ENCODE measurements at places on chromosomes 12 and 14.

DNA sequence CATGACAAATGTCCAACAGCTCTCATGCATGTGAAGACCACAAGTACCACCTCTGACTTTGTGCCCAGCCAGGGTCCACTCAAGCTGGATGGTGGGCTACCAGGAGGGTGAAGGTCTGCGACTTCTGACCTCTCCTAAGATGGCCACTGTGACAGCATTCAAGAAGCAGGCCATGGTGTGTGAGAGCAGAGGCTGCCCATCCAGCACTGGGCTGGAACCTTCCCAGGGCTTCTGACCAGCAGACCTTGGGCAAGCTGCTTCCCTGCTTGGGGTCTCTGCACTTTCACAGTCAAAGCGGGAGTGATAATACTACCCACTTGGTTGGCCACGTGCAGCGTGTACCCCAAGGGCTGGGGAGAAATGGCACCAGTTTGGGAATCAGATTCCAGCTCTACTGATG lies 10.4 kb downstream of the MMAB start:
- DNase-seq = no peak

DNA sequence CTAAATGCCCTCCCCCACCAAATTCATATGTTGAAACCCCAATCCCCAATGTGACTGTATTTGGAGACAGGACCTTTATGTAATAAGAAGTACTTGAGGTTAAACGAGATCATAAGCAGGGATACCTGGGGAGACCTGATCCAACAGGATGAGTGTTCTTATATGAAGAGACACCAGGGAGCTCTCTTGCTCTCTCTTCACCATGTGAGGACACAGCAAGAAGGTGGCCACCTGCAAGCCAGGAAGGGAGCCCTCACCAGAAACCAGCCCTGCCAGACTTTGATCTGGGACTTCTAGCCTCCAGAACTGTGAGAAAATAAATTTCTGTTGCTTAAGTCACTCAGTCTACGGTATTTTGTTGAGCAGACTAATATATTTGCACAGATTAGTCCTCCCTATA lies 113.6 kb downstream of the NUAK1 start:
- DNase-seq = no peak

- DNase-seq = no peak
Observed at GRCh38 chr12:59075968-59076490, 155.7 kb upstream of the LRIG3 start.

GRCh38 chr12:8556531-8557097 lies 15.9 kb upstream of the CLEC4E start:
- DNase-seq = no peak

DNA sequence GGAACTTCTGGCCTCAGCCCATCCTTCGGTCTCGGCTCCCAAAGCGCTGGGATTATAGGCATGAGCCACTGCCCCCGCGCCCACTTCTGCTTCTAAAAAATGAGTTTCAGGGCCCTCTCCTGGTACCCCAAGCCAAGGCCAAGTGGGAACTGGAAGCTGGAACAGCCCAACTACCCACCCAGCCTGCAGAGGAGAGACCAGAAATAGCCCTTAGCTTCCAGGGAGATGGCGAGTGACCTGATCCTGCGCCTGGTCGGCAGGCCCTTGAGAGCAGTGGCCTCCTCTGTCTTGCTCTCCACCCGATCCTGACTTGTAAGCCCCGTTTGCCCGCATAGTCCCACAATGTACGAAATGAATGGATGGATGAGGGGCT lies 31.2 kb upstream of the PLEKHG6 start:
- no peak for DNase-seq

- DNase-seq = no peak
Observed at GRCh38 chr12:72270246-72270645, 1.9 kb upstream of the TRHDE start.

DNA sequence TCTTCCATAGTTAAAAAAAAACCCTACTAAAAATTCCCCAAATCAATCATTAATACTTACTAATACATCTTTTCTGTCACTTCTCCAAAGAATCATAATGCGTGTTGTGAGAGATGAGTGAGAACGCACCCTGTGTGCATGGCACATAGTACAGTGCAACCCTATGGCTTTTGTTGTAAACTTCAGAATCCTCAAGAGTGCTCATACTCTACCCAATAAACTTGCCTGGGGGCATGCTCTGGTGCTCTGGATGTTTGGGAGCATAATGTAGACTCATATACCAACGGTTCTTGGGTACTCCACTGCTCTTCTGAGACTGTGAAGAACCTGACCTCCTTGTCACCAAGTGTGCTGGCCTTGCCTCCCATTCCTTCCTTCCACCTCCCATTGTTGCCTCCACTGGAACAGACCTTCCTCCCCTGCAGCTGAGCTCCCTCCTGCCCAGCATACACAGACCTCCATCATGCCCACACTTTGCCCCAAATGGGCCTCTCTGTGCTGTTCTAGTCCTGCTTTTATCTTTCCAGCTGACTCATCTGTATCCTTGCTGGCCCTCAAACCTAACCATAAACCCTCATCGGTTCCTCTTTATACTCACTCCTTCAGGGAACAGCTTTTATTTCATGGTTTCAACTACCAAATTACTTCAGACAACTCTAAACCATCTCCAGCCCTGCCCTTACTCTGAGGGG lies 8.9 kb downstream of the DCP1B start:
- no peak for DNase-seq

DNA sequence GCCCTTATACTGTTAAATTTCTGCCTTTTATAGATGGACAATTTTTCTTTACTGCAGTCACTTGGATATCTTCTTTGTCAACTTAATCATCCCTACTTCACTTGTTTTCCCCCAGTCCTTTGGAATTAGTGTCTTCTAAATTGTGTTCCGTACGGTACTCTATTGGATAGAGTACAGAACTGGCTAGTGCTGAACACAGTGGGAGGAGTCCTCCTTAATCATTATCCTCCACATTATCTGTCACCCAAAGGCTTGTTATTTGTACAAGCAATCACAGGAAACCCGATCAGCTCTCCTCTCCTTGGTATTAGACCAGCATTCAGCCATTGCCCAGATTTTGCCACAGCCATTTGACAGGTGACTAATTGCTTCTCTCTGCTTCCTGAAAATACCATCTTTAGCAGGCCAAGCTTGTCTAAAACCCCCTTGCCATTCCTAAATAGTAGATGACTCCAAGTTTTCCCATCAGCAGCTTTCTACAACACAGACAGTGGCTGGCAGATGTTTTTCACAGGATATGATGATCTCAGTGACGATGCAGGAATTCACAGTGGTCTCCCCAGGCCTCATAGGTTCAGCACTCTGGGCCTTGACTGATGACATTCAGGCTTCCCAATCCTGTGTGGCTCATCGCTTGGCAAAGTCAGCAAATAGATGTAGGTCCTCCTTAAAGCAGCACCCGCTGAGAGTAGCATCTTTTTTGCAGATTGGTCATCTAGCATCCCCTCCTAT lies 216.0 kb upstream of the RGS6 start:
- no peak for DNase-seq

DNA sequence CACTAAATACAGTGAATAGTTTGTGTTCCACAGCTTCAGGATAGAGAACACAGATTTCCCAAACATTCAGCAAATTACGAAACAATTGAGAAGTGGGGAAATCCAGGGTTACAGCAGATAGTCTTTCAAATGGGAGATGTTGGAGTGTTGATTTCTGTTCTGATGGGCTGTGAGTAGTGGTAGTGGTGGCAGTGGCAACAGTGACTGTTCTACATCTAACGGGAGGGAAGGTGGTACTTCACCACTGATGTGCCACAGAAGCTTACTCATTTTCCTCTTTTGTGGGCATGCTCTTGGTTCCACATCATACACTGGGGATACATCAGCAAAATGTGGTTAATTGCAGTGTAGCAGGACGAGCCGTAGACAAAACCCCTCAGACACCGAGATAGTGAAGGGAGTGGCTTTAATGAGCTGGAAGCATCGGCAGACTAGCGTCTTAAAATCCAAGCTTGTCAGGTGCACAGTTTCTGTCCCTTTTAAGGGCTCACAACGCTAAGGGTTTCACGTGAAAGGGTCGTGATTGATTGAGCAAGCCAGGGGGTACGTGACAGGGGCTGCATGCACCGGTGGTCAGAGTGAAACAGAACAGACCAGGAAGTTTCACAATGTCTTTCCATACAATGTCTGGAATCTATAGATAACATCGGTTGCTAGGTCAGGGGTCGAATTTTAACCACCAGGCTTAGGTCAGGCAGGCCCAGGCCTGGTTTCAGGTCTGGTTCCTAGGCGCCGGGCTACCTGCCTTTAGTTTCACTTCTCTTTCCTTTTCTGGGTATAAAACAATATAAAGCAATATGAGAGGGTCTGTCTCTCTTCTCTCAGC lies 330.6 kb upstream of the FBXO33 start:
- peak; percentile 6 for DNase-seq

GRCh38 chr14:23041729-23042128 lies 283 bp upstream of the PSMB11 start:
- no peak for DNase-seq

- DNase-seq = no peak
Observed at GRCh38 chr12:26044007-26044394, 80.8 kb downstream of the BHLHE41 start.

GRCh38 chr12:96132819-96133218 lies 61.4 kb upstream of the ELK3 start:
- DNase-seq = no peak

DNA sequence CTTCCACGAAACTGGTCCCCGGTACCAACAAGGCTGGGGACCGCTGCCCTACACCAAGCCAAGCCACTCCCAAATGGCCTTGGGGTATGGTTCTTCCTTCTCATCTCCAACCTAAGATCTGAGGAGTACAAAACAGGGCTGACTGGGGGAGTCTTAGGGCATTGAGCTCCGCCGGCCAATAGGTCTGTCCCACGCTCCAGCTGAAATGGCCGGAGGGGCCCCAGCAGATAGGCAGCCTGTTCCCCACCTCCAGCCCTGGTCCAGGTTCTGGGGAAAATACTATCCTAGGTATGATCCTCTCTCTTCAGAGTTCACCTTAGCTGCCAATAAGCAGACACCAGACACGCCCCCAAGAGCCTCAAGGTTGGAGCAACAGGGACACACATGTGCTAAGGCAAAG lies 90.2 kb downstream of the ACTN1 start:
- no peak for DNase-seq

- no peak for DNase-seq
Observed at GRCh38 chr12:54859502-54859901, 5.2 kb downstream of the MUCL1 start.

DNA sequence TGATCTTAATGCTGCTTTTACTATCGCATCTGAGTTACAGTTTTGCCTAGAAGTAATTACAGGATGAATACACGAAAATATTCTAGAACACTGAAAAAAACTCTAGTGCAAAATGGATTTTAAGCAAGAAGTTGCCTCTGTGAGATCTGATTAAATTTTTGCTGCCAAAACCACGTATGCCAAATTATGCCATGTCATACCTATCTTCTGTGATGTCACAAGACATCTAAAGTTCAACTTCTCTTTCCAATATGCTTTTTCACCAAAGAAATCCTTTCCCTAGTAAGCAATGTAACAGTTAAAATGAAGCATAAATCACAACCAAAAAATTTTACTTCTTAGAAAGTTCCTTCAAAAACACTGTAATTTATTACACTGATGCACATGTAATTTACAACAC lies 39.6 kb downstream of the HECTD4 start:
- no peak for DNase-seq

DNA sequence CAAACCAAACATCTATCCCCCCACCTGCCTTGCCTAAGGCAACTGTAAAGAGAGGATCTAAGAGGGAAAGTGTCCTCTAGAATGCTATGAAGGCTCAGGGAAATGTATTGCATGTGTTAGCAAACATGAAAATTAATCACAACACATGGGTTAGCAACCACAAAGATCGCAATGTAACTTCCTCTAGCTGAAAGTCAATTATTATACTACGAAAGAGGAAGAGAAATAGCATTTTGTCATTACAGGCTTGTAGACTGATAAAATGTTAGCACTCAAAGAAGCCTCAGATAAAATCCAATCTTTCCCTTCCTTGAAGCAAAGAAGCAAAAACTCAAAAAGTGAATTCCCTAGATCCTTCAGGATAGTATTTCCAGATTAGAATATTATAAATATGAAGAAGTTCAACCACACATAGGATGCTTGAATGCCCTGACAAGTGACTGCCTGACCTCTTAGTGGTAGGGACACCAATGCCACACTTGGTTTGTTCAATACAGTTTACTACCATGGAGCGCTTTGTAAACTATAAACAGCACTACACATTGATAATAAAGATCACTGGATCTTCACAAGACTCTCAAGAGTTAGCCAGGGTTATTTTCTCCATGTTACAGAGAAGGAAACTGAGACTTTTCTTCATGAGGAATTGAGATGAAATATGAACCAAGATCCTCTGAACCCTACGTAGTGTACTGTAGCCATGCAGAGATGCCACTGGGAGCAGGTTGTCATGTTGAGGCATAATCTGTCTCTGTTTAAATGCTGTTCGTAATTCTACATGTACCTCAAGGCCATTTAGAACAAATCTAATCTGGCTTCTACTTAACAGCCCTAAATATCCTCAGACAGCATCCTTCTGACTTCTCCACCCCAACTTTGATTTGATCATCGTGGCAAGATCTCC lies 100.7 kb downstream of the ITPR2 start:
- no peak for DNase-seq

DNA sequence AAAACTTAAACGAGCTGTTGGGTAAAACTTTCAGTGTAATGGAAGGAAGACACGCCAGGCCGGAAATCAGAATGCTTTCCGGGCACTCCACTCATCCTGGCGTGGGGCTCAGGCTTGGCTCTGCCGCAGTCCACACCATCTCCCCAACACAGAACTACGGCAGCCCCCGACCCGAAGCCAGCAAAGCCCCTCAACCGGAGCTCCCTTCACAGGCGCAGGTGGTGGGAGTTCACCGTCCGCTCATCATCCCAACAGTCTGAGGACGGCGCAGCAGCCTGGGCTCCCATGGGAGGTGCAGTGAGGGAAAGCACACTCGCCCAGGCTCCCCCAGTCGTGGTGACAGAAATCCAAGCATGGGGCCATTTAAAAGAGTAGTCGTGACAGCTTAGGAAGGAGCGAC lies 11.0 kb upstream of the MMP17 start:
- no peak for DNase-seq

DNA sequence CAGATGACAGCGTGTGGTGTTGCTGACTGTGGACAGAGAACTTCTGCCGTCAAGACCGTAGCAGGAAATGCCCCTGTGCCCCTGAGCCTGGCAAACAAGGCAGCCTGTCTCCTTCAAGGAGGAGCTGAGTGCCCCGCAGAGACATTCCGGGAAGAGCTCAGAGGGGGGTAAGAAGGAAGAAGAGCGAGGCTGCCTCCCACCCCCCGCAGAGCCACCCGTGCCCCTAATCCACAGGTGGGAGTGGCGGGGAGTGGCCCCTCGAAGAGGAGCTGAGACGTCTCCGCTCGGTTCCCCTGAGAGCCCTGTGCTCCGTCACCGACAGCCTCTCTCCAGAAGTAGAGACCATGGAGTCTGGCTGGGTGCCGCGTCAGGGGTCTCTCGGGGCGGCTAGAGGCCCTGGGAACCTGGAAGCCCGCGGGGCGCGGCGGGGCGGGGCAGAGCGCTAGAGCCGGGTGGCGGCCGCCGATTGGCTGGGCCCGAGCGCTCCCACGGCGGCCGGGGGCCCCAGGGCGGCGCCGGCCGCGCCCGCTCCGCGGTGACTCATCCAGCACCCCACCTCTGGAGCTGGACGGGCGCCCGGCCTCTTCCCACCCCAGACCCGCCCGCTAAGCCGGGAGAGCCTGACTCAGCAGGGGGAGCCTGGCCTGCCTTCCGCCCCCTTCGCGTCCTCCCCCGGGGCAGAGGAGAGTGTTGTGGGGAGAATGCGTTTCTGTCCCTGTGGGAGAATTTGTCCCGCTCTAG lies 25.2 kb upstream of the KRT78 start:
- peak; percentile 55 for DNase-seq

GRCh38 chr12:51972849-51973273 lies 21.4 kb downstream of the ACVR1B start:
- peak; percentile 55 for DNase-seq

- DNase-seq = no peak
Observed at GRCh38 chr14:26605602-26606001, 7.8 kb upstream of the NOVA1 start.

- DNase-seq = peak; percentile 2
Observed at GRCh38 chr14:34715127-34715863, 902 bp upstream of the CFL2 start.

All from CD4-positive, alpha-beta T cell treated with Interleukin-15 for 4 hours (primary cell).